D721Med (cell line): ENCODE measurements at places on chromosomes 5 and 9.

- DNase-seq, result no peak
Observed at GRCh38 chr5:150137168-150137957, 18.3 kb downstream of the PDGFRB start.

GRCh38 chr9:112137066-112137465 is 38.0 kb downstream of the SUSD1 start:
- no peak for DNase-seq

DNA sequence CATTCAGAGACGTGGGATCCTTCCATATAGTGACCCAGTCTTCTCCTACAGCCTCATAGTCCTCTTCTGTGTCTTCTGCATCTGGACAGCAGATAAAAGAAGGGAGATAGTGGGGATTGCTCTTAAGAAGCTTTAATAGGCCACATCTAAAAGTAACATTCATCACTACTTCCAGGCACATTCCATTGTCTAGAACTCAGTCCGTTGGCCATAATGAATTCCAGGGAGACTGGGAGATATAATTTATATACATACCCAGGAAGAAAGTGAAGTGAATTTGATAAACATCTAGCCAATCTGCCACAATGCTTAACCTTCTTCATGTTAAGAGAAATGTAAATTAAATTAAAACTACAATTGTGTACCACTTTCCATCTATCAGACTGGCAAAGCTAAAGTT is 22.5 kb upstream of the GLIPR2 start:
- no peak for DNase-seq

DNA sequence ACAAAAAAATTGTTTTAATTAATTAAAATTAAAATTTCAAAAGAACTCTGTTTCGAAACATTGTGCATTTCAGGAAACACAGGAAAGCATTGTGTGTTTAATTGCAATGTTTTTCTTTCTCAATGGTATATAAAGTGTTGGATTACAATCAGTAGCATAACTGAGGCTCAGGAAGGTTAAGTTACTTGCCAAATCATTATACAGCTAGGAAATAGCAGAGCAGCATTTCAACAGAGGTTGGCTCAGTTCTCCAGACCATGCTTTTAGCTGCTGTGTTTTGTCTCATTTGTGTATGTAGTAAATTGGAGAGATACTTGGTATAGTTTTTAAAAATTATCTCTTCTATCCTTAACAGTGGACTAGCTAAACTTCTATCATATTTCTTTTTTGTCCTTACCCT is 30.0 kb upstream of the CAMLG start:
- no peak for DNase-seq

- no peak for DNase-seq
Observed at GRCh38 chr5:10984021-10984715, 223.1 kb upstream of the DAP start.

GRCh38 chr5:42620579-42621216 is 135.9 kb upstream of the CCDC152 start:
- DNase-seq, result no peak

DNA sequence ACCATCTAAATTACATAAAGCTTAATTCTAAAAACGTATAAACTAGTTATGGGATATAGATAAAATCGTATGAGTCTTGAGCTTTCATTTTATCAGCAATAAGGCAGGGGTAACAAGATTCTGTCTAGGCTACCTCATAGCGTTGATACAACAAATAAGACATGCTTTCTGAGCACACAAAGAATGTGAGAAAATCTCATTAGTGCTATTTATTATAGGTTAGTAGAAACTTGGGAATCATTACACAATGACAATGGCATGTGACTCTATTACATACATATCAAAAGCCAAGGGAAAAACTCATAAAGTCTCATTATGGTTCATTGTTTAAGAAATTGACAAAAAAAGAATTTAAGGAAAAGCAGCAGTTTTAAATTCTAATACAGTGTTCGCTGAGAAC is 448.6 kb downstream of the PLK2 start:
- DNase-seq, result no peak

GRCh38 chr5:61732369-61732768 is 400.3 kb downstream of the ZSWIM6 start:
- DNase-seq, result no peak

DNA sequence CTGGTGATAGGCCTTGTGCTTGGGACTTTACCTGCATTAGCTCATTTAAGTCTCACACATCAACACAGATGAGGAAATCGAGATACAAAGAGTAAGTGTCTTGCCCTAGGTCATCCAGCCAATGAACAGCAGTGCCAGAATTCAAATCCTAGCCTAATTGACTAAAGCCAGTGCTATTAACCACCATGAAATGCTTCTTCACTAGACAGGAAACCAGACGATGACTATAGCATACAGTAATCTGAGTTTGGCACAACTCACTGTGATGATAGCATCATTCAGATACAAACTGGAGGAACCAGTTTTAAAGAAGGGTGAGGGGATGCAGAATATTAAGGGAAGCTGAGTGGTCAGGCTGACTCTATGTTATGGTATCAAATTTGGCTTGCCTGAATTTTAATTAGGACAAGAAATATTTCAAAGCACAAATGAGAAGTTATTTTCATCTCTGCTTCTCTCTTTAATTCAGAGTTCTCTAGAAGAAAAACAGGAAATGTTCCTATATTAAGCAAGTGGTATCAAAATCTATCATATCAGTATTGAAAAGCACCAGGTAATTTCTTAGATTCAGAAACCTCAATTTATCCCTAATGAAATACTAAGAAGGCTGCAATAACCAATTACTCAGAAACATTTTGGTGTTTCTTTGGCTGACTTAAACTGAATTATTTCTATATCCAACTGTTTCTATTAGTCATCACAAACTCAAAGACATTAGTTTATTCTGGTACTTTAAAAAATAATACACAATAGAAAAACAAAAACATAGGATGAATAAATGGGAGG is 147.0 kb upstream of the RASA1 start:
- DNase-seq, result no peak

GRCh38 chr9:74138182-74138581 is 359.0 kb upstream of the RORB start:
- no peak for DNase-seq

GRCh38 chr9:17622141-17622540 is 43.3 kb downstream of the SH3GL2 start:
- DNase-seq, result no peak
